ENCODE measurements at places on chromosomes 5 and 9.

DNA sequence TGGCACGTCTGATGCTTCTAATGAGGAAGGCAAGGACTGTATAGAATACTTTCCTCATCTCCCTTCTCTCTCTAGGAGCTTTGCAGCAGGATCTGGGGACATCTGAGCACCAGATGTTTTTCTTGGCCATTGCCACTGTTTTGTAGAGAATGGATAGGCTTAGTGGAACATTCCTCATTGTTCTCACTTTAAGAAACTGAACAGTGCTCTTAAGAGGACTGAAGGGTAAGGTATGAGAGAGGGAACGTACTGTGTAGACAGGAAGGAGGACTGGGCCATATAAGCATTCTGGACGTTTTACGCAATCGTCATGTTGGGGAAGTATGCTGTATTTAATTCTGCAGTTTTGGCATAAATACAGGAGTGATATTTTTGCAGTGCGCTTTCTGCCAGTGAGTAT is 70.6 kb downstream of the SMARCA2 start:
- no peak for DNase-seq

GRCh38 chr9:37324261-37324683 is 98.2 kb upstream of the GRHPR start:
- DNase-seq: no peak

- DNase-seq: no peak
These were observed 158.4 kb upstream of the NR4A3 start for GRCh38 chr9:99663297-99663696.

- DNase-seq: no peak
These were observed 7.4 kb downstream of the NPR2 start for GRCh38 chr9:35798658-35799374.

- no peak for DNase-seq
These were observed 131.6 kb upstream of the MAP3K1 start for GRCh38 chr5:56683733-56684132.

- DNase-seq: no peak
These were observed 14.5 kb downstream of the GRHPR start for GRCh38 chr9:37437010-37437409.
